Esophagus squamous epithelium (tissue), 5 donors: ENCODE measurements at places on chromosomes 3 and 15.
A peak's percentile ranks its signal among the peaks of the same experiment; 100 is the strongest.

DNA sequence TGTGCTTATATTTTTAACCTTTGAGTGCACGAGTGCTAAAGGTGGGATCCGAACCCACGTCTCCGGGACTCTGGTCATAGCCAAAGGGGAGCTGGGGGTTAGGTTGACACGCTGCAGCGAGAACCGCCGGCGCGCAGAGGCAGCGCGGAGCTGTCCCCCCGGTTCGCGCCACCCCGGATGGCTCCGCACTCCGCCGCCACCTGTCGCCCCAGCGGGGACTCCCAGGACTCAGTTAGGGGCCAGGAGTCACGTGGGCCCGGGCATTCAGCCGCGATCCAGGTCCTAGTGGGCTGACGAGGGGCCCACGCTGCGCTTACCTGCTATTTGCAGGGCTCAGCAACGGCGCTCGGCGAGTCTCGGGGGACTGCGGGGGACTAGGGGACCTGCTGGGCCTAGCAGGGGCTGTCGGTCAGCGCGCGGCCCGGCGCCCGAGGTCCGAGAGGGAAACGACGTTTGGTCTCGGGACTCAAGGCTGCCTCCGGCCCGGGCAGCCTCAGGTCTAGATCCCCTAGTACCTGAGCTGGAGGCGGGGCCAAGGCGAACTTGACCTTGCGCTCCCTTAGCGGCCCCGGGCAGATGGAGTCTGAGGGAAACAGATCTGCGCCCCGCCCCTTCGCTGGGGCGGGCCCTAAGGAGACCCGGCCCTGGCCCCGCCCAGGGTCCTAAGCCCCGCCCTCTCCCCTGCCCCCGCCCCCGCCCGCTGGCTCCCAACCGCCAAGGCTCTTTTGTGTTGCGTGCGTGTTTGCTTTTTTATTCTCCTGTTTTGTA, at the start of gene NMNAT3:
TSS of gene NMNAT3 (minus strand) at position 585 of the 768 bp plus-strand sequence. CDS start 50,248 bp downstream, outside the sequence.
- DNase-seq = peak; percentile 40

DNA sequence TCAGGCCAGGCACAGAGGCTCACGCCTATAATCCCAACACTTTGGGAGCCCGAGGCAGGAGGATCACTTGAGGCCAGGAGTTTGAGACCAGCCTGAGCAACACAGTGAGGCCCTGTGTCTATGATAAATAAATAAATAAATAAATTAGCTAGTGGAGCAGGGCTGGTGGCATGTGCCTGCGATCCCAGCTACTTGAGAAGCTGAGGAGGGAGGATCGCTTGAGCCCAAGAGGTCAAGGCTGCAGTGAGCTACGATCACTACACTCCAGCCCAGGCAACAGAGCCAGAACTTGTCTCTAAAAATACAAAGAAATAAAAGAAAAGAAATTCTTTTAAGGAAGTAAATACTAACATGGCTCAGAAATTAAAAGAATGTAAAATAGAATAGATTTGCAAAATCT, 91.8 kb downstream of the LIPC start:
- DNase-seq = no peak

- DNase-seq = no peak
Observed at GRCh38 chr15:27767918-27768640, 331.0 kb downstream of the OCA2 start.

GRCh38 chr3:108342837-108343486, 46.6 kb downstream of the HHLA2 start:
- no peak for DNase-seq

DNA sequence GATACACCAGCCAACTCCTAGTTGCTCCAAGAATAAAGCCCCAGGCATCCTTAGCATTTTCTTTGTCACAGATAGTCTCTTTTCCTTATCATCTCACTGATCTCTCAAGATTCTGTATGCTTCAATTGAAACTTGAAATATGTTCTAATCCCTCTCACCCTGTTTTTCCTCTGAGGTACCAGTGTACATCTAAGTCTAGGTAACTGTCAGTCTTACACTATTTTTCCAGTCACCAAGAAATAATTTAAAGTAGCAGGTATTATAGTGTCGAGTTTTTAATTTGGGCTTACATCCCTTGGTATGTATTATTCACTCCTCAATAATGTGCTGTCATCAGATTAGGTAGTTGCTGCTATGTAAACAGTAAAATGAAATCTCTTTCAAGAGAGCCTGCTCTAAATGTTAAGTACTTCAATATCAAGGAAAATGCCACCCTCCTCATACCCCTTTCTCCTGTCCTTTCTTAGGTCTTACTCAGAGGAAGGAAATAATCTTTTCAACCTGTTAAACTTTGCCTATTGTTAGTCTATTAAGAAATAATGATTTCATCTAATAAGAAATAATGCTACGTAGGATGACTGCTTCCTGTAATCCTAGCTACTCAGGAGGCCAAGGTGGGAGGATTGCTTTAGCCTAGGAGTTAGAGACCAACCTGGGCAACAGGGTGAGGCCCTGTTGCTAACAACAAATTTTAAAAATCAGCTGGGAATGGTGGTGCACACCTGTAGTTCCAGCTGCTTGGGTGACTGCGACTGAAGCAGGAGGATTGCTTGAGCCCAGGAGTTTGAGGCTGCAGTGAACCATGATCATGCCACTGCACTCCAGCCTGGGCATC, 39.8 kb downstream of the TSC22D2 start:
- DNase-seq = no peak

DNA sequence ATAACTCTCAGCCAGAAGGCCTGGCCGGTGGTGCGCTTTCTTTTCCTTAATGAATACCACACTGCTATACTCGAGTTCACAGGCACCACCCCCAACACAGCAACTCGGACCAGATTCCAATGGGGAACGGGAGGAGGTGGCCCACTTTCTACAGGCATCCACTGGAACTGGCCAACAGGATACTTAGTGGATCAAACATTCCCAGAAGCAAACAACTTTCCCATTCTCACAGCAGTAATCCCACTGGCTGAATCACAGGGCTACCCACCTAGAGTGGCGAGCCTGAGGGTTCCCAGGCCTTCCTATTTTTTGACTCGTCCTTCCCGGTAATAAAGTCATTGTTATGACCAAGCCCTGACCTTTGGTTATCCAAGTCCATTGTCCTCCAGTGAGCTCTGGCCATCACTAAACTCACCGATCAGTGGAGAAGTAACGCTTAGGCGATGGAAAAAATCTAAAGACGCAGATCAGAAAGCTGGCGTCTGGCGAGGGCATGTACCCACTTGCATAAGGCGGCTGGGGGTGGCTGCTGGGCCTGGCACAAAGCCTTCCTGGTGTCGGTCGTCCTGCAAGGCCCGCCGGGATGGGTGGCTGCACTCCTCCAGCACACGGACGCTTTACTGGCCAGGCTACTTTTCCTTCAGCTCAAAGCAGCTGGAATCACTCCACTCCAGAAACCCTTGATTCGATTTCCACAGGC, 1.2 kb downstream of the EOGT start:
- no peak for DNase-seq

DNA sequence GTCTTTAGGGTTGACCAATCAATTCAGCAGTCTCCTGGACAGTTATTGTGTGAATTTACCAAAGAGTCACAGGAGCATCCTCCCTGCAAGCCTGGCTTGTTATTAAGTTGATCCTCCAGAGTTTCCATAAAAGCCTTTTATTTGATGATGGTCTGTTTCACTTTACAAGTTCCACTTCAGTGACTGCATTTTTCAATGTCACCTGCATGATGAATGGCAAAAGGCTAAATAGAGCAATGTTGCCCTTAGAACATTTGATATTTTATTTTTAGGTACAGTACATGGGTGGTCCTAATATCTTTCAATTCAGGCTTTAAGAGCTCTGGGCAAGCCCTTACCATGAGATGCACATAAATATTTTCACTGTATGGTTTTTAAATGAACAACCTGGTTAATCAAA, 22.6 kb downstream of the GUCA1C start:
- no peak for DNase-seq

DNA sequence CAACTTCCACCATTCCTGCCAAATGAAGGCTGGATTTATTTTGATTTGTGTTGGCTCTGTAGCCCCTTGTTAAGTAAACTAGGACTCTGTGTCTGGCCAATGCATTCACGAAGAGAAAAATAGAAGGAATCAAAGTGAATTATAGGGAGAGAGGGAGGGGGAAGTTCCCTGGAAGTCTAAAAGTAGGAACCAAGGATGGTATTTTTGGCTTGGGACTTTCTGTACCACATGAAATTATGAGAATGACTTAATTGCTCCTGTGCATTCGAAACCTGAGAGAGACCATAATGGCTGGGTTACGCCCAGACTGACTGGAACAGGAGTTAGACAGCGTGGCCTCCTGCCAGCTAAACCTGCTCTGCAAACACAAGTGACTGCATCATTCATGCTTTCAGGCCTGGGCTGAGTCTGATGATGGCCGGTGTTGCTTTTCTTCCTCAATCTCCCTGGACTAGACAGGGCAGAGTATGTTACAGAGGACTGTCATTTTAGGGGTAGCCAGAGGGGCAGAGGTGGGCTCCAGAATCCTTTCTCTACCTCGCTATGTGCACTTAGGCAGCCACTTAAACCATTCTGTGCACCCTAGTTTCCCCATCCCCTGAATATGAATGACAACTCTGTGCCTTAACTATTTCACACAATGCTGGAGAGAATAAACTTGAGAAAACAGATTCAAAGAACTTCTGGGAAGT, 58.9 kb downstream of the MYO1E start:
- DNase-seq = no peak
